ENCODE measurements at places on chromosomes 3 and 15. TPM values are rescaled to one million over a fixed set of nuclear protein-coding genes. Genes with fewer than 3 reads are reported as not detected.

The SLC28A2 gene
- not detected for total RNA-seq

The EHHADH gene
- 0.52 TPM for total RNA-seq

The SNTN gene
- not detected for total RNA-seq

The FAM227B gene
- total RNA-seq: 4.4 TPM

The MYEF2 gene
- total RNA-seq: 24.7 TPM

The ARGFX gene
- not detected for total RNA-seq

The FAM81A gene
- total RNA-seq: not detected

The COLQ gene
- 3.5 TPM for total RNA-seq

The TJP1 gene
- not detected for total RNA-seq

The WNT5A gene
- total RNA-seq: not detected

The SST gene
- not detected for total RNA-seq
